GM12865 (cell line): ENCODE measurements at places on chromosomes 12 and 14.

- DNase-seq, result no peak
These were observed 43.5 kb downstream of the FLRT2 start for GRCh38 chr14:85573406-85573805.

DNA sequence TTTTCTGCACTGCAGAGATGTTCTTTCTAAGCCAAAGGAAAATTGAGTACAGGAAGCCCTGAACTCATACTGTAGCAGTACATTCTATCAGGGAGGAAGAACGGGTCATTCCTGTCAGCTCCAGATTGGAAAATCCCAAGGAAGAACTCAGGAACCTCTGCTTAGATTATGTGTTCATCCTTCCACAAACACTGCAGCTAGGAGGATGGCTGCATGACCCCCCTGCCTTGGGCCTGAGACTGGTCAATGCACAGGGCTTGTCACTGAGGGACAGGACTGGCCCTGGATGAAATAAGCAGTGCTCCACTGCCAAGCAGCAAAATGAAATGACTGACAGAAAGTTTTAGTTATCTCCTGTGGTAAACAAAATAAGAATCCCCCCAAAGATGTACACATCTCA, 1406.8 kb upstream of the TMEM132C start:
- DNase-seq, result no peak

GRCh38 chr12:1488908-1489381, 105.4 kb downstream of the FBXL14 start:
- no peak for DNase-seq

DNA sequence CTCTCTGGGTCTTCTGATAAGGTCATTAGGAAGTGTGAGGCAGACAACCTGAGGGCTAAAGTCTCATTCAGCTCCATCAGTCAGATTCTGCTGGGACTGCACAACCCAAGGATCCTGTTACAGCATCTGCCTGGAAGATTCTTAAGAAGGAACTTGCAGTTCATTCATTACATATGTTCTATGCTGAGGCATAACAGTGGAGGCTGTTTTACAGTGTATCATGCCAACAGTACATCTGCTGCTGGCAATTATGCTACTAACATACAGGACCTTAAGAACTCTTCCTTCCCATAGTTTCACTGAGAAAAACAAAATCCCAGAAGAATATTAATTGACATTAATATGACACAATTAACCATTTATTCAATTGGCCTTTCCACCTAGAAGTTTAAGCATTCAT, 968.6 kb downstream of the DIO2 start:
- DNase-seq, result no peak

DNA sequence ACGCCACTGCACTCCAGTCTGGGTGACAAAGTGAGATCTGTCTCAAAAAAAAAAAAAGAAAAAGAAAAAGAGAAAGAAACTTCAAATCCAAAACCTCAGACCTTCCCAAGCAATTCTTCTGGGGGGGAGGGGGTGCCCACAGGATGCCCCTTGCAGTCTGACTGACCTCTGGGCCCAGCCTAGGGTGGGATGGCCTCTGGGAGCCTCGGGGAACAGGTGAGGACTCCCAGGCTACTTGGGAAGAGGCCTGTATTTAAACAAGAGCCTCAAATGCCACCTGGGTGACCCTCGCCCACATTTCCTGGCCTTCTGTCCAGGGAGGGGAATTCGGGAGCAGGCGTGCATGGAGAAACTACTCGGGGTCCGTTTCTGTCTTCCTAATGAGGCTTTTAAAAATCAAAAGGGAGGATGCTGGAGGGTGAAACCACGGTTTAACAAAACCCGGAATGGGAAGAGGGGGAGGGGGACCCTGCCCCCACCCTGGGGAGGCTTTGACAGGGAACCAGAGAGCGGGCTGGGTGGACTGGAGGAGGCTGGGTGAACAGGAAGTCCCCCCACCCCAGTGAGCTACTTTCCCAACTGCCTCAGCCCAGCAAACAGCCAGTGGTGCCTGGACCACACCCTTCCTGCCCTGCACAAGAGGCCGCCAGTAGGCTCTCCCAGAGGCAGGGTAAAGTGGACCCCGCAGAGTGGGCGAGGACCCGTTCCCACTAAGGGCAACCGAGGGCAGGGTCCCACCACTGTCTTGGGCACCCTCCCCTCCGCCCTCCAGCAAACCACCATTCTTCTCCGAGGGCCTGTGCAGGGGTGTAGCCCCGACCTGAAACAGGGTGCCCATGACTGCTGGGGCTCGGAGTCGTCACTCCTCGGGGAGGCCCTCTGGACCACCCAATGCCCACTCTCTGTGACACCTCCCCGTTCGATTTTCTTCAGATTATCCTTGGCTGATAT, 1.5 kb upstream of the FBRSL1 start:
- peak; percentile 53 for DNase-seq

DNA sequence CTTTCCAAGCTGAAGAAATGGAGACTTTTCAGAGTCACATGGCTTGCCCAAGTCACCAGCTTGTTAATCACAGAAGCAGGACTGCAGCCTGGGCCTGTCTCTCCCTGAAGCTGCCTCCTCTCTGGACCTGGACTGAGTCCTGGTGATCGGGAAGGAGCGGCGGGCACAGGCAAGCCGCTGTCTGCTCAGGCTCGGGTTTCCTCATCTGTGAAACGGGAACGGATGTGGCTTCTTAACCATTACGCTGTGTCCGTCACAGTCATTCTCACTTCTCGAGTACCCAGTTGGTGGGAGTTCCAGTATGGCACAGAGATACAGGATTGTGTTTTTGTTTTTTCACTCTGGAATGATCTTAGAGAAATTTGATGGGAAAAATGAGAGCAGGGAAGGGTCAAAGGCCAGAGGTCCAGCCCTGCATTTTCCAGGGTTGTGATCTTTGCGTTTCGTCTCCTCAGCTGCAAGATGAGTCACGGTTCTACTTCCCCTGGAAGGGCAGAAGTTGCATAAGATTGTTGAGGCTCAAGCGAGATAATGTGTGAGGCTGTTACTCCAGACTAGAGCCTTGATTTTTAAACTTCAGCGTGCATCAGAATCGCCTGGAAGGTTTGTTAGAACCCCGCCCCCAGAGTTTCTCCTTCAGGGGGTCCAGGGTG, 7.6 kb upstream of the LRTM2 start:
- DNase-seq, result peak; percentile 67

DNA sequence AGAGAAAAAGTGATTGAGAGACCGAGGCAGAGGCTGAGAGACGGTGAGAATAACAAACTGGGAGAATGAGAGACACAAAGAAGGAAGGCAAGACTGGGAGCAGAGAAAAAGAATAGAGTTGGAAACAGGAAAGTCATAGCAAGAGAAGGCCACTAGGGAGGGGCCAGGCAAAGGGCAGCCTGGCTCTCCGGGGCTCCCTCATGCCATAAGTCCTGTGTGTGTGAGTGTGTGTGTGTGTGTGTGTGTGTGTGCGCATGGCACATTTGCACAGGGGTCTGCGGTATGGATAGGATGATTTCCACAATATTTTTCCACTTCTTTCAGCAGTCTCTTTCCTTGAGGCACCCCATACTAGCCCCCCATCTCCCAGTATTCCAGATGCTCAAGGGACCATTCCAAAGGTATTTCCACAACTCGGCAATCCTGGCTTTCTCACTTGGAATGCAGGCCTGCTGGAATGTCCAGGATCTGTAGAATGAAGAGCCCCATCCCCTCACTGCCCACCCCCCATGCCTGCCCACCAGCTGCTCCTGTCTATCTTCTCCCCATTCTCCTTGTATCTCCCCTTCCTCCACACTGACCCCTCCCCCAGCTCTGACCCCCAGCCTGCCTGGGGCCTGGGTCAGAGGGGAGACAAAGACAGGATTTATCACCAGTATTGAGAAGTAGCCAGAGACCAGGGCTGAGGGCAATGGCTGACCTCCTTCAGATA, 9.0 kb downstream of the GPR84 start:
- DNase-seq, result no peak

DNA sequence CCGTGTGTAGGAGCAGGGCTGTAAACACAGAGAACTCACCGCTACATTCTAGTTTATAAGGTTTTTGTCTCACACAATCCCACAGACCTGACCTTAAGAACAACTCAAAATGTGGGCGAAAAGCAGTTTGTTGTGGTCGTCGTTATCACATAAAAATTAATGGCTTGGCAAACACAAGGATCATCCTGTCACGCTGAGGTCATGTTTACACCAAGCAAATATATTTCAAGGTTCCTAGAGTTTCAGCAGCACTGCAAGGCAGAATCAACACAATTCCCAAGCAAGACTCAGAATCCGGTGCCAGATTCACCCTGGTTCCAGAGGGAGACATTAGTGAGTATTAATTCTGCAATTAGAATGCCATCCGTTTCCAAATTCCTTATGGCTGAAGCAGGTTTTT, 30.1 kb upstream of the MAP1LC3B2 start:
- no peak for DNase-seq

GRCh38 chr14:98871796-98872195, 400.2 kb downstream of the BCL11B start:
- no peak for DNase-seq

GRCh38 chr14:63895510-63895909, 42.7 kb downstream of the SYNE2 start:
- DNase-seq, result no peak

- DNase-seq, result no peak
These were observed 15.5 kb upstream of the SMUG1 start for GRCh38 chr12:54204316-54204715.

DNA sequence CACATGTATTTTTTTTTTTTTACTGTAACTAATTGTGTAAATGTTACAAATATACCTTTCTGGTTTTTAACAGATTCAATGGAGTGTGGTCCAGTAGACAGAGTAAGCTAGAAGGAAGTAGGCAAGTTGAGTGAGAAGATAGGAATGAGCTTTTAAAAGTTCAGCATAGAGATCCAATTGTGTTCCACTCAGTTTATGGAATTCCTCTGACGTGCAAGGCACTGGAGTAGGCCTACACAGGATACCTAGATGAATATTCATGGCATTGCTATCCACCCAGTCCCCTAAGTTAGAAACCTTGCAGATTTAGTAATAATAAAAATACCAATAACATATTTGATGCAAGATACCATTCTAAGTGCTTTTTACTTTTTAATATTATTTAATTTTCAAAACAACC, 225.6 kb upstream of the ARID2 start:
- no peak for DNase-seq

GRCh38 chr12:46831335-46832129, 5.7 kb upstream of the SLC38A4 start:
- DNase-seq, result no peak
